Peyer's patch (tissue), 4 donors: ENCODE measurements at places on chromosomes 5 and 9. TPM values are rescaled to one million over a fixed set of nuclear protein-coding genes. Genes with fewer than 3 reads are reported as not detected.

- H3K4me1 ChIP-seq = no peaks in the 10 kb centered on the region
- H3K27me3 ChIP-seq = no peaks in the 10 kb centered on the region
- no peak overlapping the region for H3K27ac ChIP-seq
- H3K4me3 ChIP-seq = no peak overlapping the region
- no peaks in the 10 kb centered on the region for H3K36me3 ChIP-seq
Measured at GRCh38 chr9:71830929-71831328, 62.6 kb upstream of the CEMIP2 start.

ELP1 gene
- total RNA-seq = 19.7 TPM

DNA sequence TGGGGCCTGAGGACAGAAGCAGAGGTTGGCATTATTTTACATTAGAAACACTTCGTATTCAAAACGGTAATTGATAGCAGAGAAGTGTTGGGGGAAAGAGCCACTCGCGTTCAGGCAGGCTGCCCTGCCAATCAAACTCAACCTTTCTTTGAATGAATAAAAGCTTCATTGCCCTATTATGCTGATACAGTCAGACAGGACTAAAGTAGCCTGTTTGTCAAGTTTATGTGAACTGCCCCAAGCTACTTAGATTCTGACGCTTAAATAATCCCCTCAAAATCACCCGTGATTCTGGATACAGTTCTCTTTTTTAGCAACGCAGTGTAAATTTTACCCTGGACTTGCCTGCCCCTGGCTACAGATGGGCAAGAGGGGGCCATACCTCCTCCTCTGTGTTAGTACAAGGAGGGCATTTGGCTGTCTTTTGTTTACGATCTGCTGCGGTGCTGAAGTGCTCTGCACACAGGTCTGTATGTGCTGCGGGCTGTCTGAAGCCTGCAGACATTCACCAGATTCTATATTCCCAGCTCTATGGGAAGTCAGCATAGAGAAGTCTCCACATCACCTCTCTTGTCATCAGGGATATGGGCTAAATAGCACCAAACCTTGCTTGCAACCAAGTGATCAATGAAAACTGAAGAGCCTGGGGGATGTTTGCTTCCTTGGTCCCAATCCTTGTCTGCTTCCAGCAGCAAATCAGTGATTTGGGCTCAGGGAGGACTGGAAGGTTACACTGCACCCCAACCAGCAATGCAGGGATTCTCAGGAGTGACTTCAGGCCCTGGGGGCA, 218.4 kb downstream of the EBF1 start:
- no peak overlapping the region for H3K27ac ChIP-seq
- H3K4me1 ChIP-seq = no peaks in the 10 kb centered on the region
- DNase-seq = no peak
- H3K36me3 ChIP-seq = no peaks in the 10 kb centered on the region

DNA sequence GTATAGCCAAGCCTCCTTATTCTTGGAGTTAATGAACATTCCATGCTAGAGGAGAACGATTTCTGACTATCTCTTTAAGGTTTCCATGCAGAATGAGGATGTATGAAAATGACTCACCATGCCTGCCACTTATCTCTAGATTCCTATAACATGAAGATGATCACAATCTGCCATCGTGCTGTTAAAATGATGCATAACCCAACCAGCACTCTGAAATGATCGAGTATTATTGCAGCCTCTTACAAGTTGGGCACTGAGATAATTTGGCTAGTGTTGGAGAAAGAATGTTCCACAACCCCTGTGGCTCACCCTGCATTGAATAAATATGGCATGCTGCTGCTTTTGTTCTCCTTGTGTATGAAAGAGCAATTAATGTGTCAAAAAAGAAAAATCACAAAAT, 1143.6 kb upstream of the WWC1 start:
- no peak for DNase-seq
- H3K4me3 ChIP-seq = no peak overlapping the region
- no peaks in the 10 kb centered on the region for H3K4me1 ChIP-seq
- H3K27me3 ChIP-seq = no peaks in the 10 kb centered on the region
- no peak overlapping the region for H3K27ac ChIP-seq
- no peaks in the 10 kb centered on the region for H3K36me3 ChIP-seq

DNA sequence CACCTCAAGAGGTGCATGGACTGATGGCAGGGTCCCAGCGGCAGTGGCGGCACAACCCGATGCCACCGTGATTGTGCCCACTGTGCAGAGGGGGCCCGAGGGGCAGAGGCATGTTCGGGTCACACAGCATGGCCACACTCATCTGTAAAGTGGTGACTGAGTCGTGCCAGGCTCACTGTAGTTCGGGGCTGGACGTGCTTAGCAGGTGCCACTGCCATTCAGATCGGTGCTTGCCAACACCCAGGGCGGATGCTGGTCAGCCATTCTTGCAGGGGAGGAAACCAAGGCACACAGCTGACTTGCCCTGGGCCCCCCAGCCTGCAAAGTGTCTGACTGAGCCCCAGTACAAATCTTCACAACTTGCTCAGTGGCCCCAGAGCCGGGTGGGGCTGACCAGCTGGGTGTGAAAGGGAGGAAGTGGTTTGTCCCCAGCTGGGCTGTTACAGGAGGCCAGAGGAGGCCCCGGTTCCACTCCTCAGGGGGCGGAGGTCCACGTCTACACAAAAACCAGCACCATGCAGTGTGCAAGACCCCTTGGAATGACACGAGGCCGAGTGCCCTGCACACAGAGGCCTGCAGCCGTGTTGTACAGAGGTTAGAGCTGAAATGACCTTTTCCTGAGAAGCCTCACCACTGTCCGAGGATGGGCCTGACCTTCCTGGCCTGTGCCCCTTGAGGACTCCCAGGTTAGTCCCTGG, 17.9 kb downstream of the FGD3 start:
- H3K4me3 ChIP-seq = peak overlapping the region; percentile 71
- H3K36me3 ChIP-seq = no peaks in the 10 kb centered on the region
- no peaks in the 10 kb centered on the region for H3K27me3 ChIP-seq
- peak overlapping the region; percentile 92 for H3K27ac ChIP-seq
- H3K4me1 ChIP-seq = no peaks in the 10 kb centered on the region

- H3K4me3 ChIP-seq = no peak overlapping the region
- DNase-seq = no peak
- no peaks in the 10 kb centered on the region for H3K4me1 ChIP-seq
- peak overlapping the region; percentile 10 for H3K27ac ChIP-seq
- no peaks in the 10 kb centered on the region for H3K27me3 ChIP-seq
- H3K36me3 ChIP-seq = no peaks in the 10 kb centered on the region
Measured at GRCh38 chr5:52947851-52948250, 41.3 kb upstream of the ITGA2 start.

IL13 gene
- not detected for total RNA-seq

ANKRD55 gene
- not detected for total RNA-seq

GRCh38 chr5:173933901-173934300, 45.8 kb downstream of the CPEB4 start:
- H3K36me3 ChIP-seq = no peaks in the 10 kb centered on the region
- DNase-seq = no peak
- no peaks in the 10 kb centered on the region for H3K27me3 ChIP-seq
- H3K4me1 ChIP-seq = no peaks in the 10 kb centered on the region
- no peak overlapping the region for H3K27ac ChIP-seq

DNA sequence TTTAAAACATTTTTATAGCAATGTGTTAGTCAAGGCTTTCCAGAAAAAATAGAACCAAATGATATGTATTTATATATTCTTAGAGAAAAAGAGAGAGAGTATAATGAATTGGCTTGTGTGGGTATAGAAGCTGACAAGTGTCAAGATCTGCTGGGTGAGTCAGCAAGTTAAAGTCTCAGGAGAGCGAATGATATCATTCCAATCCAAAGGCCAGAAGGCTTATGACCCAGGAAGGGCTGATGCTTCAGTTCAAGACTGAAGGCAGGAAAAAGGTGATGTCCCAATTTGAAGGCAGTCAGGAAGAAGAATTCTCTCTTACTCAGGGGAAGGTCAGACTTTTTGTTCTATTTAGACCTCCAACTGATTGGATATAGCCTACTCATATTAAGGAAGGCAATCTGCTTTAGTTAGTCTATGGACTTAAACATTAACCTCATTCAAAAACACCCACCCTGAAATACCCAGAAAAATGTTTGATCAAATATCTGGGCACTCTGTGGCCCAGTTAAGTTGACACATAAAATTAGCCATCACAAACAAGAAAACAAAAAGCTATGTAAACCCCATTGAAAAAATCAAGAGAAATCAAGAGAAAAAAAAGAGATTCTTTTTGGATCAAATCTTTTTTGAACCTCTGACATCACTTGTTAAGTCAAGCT, 189.6 kb downstream of the PIK3R1 start:
- H3K4me3 ChIP-seq = no peak overlapping the region
- DNase-seq = no peak
- no peaks in the 10 kb centered on the region for H3K27me3 ChIP-seq
- H3K36me3 ChIP-seq = no peaks in the 10 kb centered on the region

GRCh38 chr9:93265972-93266371, 82.0 kb downstream of the WNK2 start:
- no peak overlapping the region for H3K27ac ChIP-seq
- DNase-seq = peak; percentile 6
- no peaks in the 10 kb centered on the region for H3K27me3 ChIP-seq

APBB3 gene
- total RNA-seq = 73.4 TPM

PRKAA1 gene
- 82.7 TPM for total RNA-seq

- no peak overlapping the region for H3K4me3 ChIP-seq
- no peaks in the 10 kb centered on the region for H3K27me3 ChIP-seq
- no peak for DNase-seq
- no peak overlapping the region for H3K27ac ChIP-seq
- H3K36me3 ChIP-seq = no peaks in the 10 kb centered on the region
- no peaks in the 10 kb centered on the region for H3K4me1 ChIP-seq
Measured at GRCh38 chr9:130073373-130073772, 19.7 kb downstream of the GPR107 start.

GRCh38 chr5:74499256-74500050, 141.1 kb downstream of the ENC1 start:
- H3K36me3 ChIP-seq = no peaks in the 10 kb centered on the region
- H3K4me1 ChIP-seq = no peaks in the 10 kb centered on the region
- H3K4me3 ChIP-seq = no peak overlapping the region

C9 gene
- not detected for total RNA-seq

PTRH1 gene
- total RNA-seq = not detected

DNA sequence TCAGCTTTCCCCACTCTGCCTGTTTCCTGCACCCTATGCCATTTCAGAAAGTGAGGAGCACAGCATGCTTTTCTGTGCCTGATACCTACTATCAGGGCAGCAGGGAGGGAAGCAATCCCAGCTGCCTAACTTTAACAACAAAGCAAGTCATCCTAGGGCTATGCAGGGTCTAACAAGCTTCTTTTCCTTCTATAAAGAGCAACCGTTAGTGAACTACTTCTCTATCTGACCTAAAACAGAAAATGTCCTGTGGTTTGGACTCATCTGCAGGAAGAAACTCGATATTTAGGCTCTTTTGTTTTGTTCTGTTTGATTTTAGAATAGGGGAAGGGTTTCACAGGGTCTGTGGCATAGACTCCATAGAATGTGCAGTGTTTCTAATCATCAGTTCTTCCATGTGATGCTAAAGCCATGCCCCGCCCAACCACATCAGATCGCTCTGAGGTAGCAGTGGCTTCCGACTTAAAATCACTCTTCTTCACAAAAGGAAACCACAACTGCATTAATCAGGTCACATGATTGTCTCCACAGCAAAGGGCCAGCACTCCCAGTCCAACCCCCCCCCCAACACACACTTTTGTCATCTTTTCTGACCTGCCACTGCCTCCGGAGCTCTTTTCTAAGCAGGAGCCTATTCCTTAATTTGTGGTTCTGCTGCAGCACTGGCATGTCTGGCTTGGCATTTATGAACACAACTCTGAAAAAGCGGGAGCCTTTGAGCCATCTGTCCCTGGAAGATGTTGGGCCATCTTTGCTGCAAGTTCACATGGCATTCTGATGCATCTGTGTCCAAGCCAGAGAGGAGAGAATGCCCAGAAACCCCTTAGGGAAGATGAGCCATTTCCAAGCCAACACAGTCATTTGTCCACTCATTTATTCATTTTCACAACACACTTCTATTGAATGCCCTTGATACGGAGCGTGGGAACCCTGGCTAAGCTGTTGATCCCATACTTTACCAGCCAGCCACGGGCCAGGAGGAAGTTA, 71.6 kb downstream of the CFAP90 start:
- H3K4me1 ChIP-seq = no peaks in the 10 kb centered on the region
- H3K4me3 ChIP-seq = no peak overlapping the region
- no peaks in the 10 kb centered on the region for H3K36me3 ChIP-seq

DNA sequence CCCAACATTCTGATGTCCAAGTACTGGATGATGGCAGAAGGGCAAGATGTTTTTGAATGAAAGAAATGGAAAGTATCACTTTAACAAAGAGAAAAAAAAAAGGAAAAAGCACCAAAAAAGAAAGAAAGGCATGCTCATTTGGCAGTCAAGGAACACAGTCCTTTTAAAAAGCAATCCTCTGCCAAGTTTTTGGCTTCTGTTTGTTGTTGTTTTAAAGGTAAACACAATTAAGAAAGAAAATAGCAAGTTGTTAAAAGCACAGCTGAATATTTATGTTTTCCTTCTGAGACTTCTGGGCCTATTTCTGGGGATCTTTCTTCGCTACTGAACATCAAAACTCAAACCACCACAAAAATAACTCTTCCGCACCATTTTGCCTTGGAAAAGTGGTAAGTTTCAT, 162.1 kb downstream of the TRPM3 start:
- no peak overlapping the region for H3K4me3 ChIP-seq
- no peaks in the 10 kb centered on the region for H3K4me1 ChIP-seq
- H3K27ac ChIP-seq = no peak overlapping the region
- no peaks in the 10 kb centered on the region for H3K36me3 ChIP-seq

- H3K4me3 ChIP-seq = peak overlapping the region; percentile 5
- H3K27me3 ChIP-seq = no peaks in the 10 kb centered on the region
- H3K4me1 ChIP-seq = no peaks in the 10 kb centered on the region
- no peaks in the 10 kb centered on the region for H3K36me3 ChIP-seq
- DNase-seq = no peak
Measured at GRCh38 chr5:43033841-43034590, 6.1 kb downstream of the ANXA2R start.

CCL27 gene
- not detected for total RNA-seq

DNA sequence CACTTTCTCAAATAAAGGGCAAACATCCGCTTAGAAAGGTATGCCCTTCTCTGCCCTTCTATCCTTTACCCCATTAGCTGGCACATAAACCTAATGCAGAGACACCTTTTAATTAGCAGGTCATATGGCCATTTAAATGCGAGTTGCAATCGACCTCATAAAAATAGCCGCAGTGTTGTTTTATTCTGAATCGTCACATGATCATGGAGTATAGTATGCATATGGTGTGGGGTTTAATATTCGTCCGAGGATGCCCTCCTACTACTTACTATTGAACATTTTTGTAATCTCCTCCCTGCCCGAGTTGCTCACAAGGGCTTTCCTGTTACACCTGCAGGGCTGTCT, 72.0 kb downstream of the PIK3R1 start:
- peak overlapping the region; percentile 88 for H3K27ac ChIP-seq
- H3K4me3 ChIP-seq = peak overlapping the region; percentile 62
- no peaks in the 10 kb centered on the region for H3K27me3 ChIP-seq
- peaks cover 4% of the 10 kb centered on the region for H3K36me3 ChIP-seq

- peaks cover 34% of the 10 kb centered on the region for H3K36me3 ChIP-seq
- H3K27ac ChIP-seq = no peak overlapping the region
- no peak for DNase-seq
- H3K4me1 ChIP-seq = no peaks in the 10 kb centered on the region
- H3K4me3 ChIP-seq = no peak overlapping the region
Measured at GRCh38 chr9:137540536-137540935, 9.7 kb downstream of the PNPLA7 start.

- no peak for DNase-seq
- H3K4me1 ChIP-seq = no peaks in the 10 kb centered on the region
- H3K27ac ChIP-seq = no peak overlapping the region
Measured at GRCh38 chr5:92421196-92421595, 1038.1 kb upstream of the ARRDC3 start.

RNF208 gene
- total RNA-seq = not detected
